ENCODE measurements at places on chromosomes 11 and 22.

- no peak for DNase-seq
These were observed 53.6 kb upstream of the INCENP start for GRCh38 chr11:62069986-62070919.

GRCh38 chr11:96543177-96543576 is 153.4 kb downstream of the JRKL start:
- no peak for DNase-seq

GRCh38 chr22:50317178-50317577 is 9.6 kb downstream of the DENND6B start:
- DNase-seq: no peak

GRCh38 chr11:126969865-126970479 is 30.6 kb downstream of the KIRREL3 start:
- no peak for DNase-seq

- DNase-seq: no peak
These were observed 14.6 kb downstream of the NF2 start for GRCh38 chr22:29617922-29618629.

- DNase-seq: no peak
These were observed 75.1 kb downstream of the DBX1 start for GRCh38 chr11:20084921-20085814.

GRCh38 chr11:114384487-114384886 is 15.8 kb downstream of the C11orf71 start:
- no peak for DNase-seq

DNA sequence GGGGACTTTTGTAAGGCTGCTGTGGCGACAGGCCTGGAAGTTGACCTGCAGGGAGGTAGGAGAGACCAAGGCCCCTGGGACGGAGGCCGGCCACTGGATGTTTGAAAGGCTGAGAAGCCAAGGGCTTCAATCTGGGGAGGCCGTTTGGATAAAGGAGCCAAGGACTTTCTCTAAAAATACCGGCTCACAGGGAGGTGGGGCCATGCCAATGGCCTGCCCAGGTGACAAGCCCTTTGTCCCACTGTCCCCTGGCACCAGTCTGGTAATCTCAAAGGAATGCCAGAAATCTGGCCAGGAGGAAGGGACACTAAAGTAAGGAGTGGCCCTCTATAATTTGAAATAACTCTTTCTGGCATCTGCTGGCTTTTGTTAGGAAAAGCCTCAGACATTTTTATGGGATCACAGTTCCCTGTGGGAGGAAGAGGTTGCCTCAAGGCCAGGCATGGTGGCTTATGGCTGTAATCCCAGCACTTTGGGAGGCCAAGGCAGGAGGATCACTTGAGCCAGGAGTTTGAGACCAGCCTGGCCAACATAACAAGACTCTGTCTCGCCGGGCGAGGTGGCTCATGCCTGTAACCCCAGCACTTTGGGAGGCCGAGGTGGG is 1.9 kb upstream of the CHKA start:
- DNase-seq: no peak

GRCh38 chr22:47203554-47203991 is 441.1 kb downstream of the TBC1D22A start:
- DNase-seq: no peak

- no peak for DNase-seq
These were observed 81.1 kb upstream of the CHRM4 start for GRCh38 chr11:46472662-46472994.

- no peak for DNase-seq
These were observed 155.9 kb upstream of the TBCEL start for GRCh38 chr11:120867988-120868387.

DNA sequence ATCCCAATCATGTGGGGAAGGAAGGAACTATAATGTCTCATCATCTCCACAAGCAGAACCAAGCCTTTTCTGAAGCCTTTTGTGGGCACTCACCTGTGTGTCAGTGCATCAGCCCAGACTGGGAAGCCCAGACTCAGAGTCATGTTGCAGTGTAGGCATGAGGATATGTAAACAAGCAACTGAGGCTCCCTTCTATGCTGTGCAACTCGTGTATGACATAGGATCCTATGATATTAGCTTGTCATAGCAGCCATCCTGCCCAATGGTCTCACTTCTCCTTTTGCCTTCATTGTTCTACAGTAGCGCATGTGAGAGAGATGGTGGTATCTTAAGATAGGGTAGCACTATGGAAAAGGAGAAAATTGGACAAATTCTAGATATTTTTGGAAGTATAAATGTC is 103.4 kb upstream of the OLFML1 start:
- no peak for DNase-seq

GRCh38 chr11:69141742-69142141 is 14.0 kb upstream of the SMIM38 start:
- DNase-seq: no peak

- no peak for DNase-seq
These were observed 199.7 kb downstream of the FAT3 start for GRCh38 chr11:92424281-92424680.

DNA sequence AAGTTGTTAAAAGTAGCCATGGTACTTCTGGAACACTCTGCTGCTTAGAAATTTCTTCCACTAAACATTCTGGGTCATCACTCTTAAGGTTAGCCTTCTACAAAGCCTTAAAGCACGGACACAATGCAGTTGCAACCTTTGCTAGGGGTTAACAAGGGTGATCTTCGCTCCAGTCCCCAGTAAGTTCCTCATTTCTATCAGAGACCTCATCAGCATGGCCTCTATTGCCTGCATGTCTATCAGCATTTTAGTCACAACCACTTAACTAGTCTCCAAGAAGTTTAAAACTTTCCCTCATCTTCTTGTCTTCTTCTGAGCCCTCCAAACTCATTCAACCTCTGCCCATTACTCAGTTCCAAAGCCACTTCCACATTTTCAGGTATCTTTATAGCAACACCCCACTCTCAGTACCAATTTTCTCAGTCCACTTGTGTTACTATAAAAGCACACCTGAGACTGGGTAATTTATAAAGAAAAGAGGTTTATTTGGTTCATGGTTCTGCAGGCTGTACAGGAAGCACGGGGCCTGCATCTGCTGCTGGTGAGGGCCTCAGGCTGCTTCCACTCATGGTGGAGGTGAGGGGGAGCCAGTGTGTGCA is 48.7 kb upstream of the TH start:
- no peak for DNase-seq

DNA sequence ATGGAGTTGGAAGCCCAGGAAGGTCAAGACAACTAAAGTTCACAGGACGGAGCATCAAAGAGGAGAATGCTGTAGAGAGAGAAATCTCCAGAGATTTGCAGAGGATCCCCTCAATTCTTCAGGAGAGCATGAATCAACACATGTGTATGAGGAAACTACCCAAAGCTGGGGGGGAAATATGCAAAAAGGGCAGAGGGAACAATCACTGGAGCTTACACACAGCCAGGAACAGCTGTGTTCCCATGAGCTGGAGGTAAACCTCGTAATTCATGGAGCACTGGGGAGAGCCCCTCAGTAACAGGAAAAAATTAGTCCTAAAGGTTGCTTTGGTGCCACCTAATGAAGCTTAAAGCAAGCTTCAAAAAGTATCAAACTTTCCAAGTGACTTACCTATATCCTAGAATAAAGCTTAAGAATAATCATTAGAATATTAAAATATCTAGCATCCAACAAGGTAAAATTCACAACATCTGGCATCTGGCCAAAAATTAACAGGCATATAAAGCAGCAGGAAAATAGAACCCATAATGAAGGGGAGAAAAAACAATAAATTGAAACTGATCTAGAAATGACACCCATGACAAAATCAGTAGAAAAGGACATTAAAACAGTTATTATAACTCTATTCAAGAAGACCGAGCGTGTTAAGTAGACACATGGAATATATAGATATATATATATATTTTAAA is 134.2 kb downstream of the STK33 start:
- DNase-seq: no peak

- DNase-seq: peak; percentile 61
These were observed 21.5 kb upstream of the TXNRD2 start for GRCh38 chr22:19962909-19963806.

- no peak for DNase-seq
These were observed 390.8 kb downstream of the SHANK2 start for GRCh38 chr11:70861559-70861958.

DNA sequence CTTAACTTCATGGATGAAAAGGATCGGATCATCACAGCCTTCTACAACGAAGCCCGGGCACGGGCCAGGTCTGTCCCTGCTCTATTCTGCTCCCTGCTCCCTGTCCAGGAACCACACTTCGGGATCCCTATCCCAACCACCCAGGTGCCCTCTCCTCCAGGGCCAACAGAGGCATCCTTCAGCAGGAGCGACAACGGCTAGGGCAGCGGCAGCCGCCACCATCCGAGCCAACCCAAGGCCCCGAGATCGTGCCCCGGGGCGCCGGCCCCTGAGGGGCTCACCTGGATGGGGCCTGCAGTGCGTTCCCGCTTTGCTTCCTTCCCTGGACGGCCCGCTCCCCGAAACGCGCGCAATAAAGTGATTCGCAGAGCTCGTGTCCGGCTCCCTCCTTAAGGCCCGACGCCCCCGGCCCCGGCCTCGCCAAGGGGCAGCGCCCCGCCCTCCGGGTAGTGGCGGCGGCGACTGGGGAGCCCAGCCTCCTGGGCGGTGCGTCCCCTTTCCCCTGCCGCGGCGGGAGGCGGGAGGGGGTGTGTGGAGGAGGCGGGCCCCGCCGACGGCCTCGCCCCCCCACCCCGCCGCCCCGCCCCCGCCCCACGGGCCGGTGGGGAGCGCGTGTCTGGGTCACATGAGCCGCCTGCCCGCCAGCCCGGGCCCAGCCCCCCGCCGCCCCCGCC is at the start of gene VEGFB:
Gene VEGFB, plus strand, starts transcription at position 672 of the 674 bp plus-strand sequence. CDS start 250 bp downstream, outside the sequence.
- peak; percentile 49 for DNase-seq

GRCh38 chr11:48148749-48149148 is 67.9 kb upstream of the OR4B1 start:
- no peak for DNase-seq

- no peak for DNase-seq
These were observed 97.9 kb upstream of the RTL6 start for GRCh38 chr22:44595841-44596341.

GRCh38 chr11:115078461-115079438 is 400.4 kb downstream of the NXPE2 start:
- no peak for DNase-seq

GRCh38 chr22:41288245-41288946 is 2.4 kb upstream of the RANGAP1 start:
- DNase-seq: no peak

GRCh38 chr11:1422481-1422880 is 32.7 kb downstream of the BRSK2 start:
- DNase-seq: no peak

DNA sequence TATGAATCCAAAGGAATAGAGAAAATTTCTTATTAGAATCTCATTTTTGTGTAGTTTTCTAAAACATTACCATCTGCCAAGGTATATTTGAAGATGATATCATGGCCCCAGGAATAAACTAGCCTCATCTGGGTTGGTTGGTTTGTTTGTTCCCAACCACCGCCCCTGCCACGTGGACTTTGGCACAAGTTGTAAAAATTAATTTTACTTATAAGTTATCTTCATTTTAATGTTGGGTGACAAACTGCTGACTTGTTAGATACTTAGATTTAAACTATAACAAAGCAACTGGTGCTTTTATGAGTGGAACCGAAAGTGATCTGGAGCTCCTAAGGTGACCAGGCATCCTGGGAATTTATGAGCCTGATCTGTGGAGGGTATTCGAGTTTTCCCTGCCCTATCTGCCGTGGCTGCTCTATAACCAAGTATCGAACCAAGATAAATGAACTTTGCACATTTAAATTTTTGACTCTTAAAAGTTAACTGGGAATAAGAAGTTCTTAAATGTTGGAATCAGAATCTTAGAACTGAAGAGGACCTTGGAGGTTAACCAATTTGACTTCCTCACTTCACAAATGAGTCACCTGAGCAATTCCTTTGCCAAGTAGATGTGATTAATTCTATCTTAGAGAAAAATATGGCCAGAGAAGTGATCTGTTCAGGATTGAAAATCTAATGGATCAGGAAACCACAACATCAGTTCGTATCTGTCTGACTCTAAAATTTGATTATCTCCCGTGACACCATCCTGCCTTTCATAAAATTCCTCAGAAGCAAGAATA is 129.1 kb upstream of the ARHGAP42 start:
- no peak for DNase-seq

- DNase-seq: no peak
These were observed 9.9 kb downstream of the PRR5 start for GRCh38 chr22:44711690-44712555.

GRCh38 chr11:21810650-21811049 is 382.2 kb upstream of the ANO5 start:
- DNase-seq: no peak

DNA sequence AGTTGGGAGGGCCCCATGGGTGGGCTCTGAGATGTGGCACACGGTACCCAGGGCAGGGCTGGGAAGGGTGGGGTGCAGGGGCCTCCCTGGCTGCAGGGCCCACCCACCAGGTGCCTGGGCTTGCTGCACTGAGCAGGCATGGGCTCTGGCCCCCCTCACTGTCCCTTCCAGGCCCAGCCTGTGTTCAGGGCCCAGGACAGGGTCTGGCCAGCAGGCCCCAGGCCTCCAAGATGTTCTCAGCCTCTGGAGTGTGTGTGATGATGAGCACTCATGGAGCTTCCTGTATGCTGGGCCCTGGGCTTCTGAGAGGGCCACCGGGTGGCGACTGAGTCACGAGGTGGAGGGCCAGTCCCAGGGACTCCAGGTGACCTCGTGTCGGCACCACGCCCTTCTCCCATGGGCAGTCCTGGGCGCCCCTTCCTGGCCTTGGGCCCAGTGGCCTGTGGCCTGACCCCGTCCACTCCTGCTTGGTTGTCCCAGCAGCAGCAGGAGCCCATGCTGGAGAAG is 55.9 kb upstream of the CCDC188 start:
- no peak for DNase-seq

- no peak for DNase-seq
These were observed 26.7 kb downstream of the GRAP2 start for GRCh38 chr22:39927544-39927943.

DNA sequence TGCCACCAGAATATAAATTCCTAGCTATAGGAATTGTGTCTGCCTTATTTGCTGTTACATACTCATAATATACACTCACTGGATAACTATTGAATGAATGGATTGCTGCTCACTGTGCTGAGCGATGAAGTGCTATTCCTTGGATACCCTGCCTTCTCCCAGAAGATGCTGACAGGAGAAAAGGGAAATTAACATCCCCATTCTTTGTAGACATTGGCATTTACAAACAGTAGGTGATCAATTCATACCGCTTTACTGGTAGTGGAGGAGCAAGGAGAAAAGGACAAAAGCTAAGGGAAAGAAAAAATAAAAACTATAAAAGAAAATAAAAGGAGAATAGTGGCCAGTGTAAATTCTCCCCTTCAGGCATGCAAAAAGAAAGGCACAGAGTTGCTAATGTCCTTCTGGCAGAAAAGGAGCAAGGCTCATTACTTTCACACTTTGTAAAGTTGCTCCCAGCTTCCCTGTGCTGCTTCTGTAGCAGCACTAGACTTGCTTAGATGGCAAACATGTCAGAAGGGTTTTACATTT is 183.0 kb downstream of the LUZP2 start:
- DNase-seq: no peak

- DNase-seq: no peak
These were observed 61.3 kb downstream of the MN1 start for GRCh38 chr22:27740202-27740748.

GRCh38 chr11:65610404-65610803 is 3.6 kb downstream of the MAP3K11 start:
- DNase-seq: no peak

GRCh38 chr11:102061276-102061675 is 14.0 kb downstream of the CFAP300 start:
- no peak for DNase-seq
